ENCODE measurements at places on chromosomes 12 and 14.

DNA sequence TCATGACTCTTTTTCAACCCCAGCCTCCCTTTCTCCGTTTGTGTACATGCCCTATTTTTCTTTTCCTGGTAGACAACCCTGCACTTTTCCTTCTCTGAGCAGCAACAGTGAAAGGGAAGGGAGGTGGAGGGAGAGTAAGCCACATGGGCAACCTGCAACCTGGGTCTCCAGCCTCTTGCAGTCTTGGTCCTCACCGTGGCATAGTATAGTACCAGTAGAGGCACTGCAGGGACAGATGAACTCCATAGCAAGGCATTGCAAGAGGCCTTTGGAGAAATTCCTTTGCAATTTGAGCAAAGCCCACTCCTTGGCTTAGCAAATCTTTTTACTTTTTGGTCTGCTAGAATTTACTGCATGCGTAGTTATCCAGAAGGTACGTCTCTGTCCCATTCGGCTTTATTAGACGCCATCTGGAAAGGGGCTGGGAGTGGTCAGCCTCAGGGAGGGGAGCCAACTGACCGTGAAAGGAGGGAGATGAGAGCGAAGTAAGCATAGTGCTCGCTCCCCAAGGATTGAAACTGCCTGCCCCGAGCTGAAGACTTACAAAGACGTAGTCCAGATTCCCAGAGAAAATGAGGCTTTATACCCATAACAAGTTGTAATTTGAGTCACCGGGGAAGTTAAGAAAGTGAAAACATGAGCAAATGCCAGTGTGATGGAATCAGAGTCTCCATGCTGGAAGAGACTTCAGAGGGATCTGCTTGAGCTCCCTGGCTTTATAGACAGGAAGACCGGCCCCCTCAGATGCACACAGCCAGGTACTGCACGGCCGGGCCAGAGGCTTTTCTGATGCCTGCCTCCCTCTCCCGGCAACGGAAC is 332.0 kb downstream of the CACNA1C start:
- no peak for DNase-seq

GRCh38 chr14:92460916-92461579 is 52.5 kb upstream of the RIN3 start:
- DNase-seq: peak; percentile 40

GRCh38 chr12:27772328-27773049 is 7.5 kb upstream of the KLHL42 start:
- no peak for DNase-seq

GRCh38 chr14:101449114-101449513 is 112.2 kb upstream of the DIO3 start:
- no peak for DNase-seq

GRCh38 chr14:99408286-99408970 is 72.2 kb downstream of the SETD3 start:
- no peak for DNase-seq

- DNase-seq: no peak
These were observed 2.2 kb downstream of the OTX2 start for GRCh38 chr14:56808110-56808382.

Data from CD4-positive, alpha-beta T cell treated with Interleukin-4 for 4 hours (primary cell).